ENCODE measurements at places on chromosomes 7 and 10.

DNA sequence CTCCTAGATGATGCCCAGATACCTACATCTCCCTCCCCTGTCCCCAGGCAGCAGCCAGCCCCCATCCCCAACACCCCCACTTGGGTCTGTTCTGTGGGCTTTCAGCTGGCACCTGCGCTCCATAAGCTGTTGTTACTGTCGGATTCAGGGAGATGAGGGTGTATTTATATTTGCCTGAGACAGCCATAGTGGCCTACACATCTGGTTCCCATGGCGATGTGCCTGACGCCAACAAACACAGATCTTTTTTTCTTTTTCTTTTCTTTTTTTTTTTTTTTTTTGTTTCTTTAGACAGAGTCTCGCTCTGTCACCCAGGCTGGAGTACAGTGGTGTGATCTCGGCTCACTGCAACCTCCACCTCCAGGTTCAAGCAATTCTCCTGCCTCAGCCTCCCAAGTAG is 73.1 kb downstream of the CLIP2 start:
- no peak for DNase-seq

GRCh38 chr10:79140855-79141254 is 72.1 kb downstream of the ZMIZ1 start:
- DNase-seq = no peak

DNA sequence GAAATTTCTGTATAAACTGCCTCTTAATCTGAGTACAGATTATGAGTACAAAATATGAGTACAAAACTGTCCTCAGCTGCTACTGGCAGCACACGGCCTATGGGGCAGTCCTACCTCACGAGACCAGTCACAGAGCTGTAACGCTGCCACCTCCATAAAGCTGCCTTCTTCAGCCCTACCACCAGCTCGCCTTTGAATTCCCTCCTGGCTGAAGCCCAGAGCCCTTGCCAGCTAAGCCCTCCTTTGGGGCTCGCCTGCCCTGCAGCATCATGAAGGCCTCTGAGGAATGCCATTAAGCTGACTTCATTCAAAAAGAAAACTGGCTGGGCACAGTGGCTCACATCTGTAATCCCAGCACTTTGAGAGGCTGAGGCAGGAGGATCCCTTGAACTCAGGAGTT is 180.0 kb upstream of the SH2B2 start:
- no peak for DNase-seq

GRCh38 chr10:123398180-123398591 is 244.0 kb downstream of the BUB3 start:
- no peak for DNase-seq

DNA sequence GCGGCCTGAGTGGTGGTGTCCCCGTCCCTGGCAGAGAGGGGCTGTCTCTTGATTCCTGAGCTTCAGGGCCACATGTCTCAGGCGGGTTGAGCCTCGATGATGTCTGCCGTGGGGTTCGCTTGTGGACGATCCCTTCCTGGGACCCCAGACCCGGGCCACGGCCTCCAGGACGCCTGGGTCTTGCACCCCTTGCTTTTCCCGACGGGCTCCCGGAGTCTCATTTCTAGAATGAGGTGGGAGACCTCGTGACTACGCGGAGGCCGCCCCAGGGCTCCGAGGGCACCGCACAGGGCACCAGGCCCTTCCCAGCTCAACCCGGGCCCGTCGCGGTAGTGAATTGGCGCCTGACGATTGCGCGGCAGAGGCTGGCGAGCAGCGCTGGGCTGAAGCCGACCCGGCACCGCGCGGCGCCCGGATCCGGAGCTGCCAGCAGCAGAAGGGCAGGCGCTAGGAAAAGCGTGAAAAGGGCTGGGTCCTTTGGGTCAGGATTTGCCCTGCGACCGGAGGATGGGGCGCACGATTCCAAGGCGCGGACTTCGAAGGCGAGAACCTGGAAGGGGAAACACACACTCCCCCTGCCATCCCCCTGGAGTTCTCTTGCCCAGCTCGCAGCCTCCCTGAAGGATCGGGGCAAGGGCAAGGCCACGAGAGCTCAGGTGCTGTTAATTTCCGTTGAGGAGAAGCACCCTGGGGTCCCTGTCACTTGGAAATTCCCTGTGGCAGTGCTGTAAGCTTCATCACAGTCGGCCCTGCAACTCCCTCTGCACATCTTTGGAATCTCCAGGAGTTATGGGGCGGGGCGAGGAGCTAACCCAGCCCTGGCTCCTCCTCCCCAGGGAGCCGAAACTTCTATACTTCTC is 15.5 kb downstream of the TLX1 start:
- DNase-seq = no peak

DNA sequence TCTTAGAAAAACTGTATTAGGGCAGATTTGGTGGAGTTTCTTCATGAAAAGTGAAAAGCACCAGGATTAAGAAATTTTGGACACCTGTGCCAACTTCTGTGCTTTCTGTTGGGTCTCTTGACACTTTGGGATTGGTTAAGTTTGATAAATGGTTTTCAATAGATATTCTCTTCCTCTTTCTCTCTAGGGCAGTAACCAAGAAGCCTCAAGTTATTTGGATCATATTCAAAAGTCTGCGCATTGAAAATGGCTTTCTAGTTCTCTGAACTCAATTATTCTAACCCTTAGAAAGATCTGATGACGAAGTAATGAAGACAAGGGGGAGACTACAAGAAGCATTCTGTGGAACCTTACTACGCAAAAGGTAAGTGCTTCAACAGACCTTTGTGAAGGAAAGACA is 144.0 kb upstream of the CCDC6 start:
- DNase-seq = no peak

DNA sequence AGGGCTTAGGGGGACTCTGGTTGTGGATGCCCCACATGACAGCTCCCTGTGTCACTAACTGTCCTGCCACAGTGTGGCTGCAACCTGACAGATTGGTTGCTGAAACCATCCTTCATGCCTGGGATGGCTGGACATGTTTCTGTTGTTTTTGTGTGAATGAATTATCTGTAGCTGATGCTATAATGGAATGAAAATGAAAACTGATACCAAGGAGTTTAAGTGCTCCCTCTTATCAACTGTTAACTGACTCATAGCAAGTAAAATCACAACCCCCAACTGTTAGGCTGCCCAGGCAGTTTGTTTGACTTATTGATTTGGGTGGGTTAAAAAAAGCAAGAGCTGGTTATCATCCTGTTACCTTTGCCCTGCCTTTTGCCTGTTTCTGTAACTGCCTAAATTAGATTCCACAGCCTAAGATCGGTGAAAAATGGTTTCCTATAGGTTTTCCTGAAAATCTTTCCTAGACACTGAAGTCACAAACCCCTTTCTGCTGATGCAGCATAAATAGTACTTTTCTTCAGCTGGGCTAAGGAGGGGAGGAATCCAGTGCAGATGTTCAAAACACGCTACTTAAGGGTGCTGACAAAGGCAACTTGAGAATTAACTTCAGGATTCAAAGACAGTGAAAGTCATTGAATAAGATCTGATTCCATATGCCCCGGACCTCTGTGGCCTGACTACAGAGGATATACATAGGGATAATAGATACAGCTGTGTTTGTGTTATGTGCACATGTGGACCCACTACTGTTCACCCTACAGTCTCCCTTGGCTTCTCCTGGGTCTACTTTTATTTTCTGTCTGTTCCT is 5.7 kb downstream of the FRAT2 start:
- DNase-seq = no peak

- DNase-seq = no peak
These were observed 47.3 kb downstream of the C10orf105 start for GRCh38 chr10:71671994-71672946.

- no peak for DNase-seq
These were observed 180.8 kb downstream of the PRKCQ start for GRCh38 chr10:6399231-6399741.

DNA sequence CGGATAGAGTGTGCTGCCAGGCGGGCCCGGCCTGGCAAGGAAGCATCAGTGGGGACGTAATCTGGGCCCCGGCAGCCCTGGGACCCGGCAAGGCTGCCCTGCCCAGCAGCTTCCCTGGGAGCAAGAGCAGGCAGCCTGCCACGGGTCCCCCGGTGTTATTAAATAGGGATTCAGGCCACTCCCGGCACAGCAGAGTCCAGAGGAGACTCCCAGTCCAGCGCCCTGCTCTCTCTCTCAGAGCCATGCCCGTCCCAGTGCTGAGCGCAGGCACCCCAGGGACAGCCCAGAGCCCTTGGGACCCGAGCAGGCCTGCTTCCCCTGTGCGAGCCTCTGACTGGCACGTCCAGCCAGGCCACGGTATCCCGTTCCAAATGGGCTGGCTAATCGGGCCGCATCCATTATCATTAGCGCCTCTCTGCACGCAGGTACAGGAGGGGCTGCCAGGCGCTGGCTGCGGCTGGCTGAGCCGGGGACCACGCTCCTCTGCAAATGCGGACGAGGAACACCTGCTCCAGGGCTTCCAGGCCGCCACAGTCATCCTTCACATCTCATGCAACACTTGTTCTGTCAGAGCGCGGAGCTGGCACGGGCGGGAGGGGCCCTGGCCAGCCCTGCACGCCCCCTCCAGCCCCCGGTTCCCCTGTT is 344.2 kb upstream of the MKI67 start:
- DNase-seq = no peak

- DNase-seq = no peak
These were observed 269.1 kb downstream of the SUGCT start for GRCh38 chr7:40403703-40404476.

DNA sequence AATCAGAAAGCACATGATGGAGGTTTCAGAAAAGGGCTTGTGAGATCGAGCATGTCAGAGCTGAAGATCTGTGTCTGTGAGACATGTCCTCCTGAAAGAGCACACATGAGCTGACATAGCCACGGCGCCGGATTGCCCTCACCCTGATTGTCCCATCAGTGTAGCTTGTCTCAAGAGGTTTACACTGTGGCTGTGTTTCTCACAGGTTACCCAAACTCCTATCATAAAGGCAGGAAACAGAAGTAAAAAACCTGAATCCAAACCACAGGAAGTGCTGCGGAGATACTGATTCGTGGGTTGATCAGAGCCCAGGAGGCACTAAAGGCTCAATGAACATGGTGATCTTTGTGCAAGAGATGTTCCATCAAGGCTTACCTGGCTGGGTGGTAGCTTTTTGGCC is 3.9 kb upstream of the ATP6V0E2 start:
- no peak for DNase-seq

DNA sequence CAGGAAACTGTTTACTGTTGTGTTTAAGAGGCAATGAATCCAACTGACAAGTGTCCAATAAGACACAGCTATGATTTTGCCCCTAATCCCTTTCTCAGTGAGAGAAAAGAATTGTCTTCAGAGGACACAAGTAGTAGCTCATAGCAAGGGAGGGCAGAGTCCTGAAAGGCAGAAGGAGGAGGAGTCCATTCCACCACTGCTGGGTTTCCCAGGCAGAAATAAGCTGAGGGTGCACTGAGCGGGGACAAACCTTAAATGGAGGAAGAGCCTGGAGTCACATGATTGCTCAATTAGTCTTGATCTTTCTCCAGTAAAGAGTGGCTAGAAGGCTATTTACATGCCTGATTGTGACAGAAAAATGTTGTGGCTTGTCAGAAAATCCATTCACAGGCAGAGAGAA is 573.8 kb downstream of the POM121L12 start:
- no peak for DNase-seq

DNA sequence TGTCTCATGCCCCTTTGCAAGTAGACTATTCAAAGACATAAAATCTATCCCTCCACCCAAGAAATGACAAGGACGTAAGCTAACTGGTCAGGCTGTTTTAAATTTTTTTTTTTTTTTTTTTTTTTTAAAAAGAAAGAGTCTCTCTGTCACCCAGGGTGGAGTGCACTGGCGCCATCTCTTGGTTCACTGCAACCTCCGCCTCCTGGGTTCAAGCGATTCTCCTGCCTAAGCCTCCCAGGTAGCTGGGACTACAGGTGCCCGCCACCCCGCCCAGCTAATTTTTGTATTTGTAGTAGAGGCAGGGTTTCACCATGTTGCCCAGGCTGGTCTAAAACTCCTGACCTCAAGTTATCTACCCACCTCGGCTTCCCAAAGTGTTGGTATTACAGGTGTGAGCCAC is 11.2 kb downstream of the TRA2A start:
- no peak for DNase-seq

- DNase-seq = no peak
These were observed 20.5 kb downstream of the NOM1 start for GRCh38 chr7:156969972-156970420.

GRCh38 chr7:130966246-130967009 is 232.4 kb upstream of the KLF14 start:
- no peak for DNase-seq

DNA sequence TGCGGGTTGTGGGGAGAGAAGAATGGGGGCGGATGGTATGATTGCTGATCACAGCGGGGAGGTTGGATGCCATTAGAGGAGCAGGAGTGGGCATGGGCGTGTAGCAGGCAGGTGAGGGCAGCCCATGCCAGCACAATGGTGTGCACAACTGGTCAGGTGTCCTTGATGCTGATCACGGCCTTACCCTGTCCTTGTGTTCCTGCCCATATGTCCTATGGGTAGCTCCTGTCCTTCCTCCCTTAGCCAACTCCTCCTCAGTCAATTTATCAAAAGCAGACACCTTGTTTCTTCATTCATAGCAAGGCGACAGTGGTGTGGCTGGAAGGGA is 30.7 kb downstream of the WDR86 start:
- DNase-seq = no peak

GRCh38 chr7:98244871-98245270 is 7.2 kb downstream of the TECPR1 start:
- DNase-seq = no peak

GRCh38 chr7:116211006-116211912 is 920 bp downstream of the TES start:
- peak; percentile 29 for DNase-seq

DNA sequence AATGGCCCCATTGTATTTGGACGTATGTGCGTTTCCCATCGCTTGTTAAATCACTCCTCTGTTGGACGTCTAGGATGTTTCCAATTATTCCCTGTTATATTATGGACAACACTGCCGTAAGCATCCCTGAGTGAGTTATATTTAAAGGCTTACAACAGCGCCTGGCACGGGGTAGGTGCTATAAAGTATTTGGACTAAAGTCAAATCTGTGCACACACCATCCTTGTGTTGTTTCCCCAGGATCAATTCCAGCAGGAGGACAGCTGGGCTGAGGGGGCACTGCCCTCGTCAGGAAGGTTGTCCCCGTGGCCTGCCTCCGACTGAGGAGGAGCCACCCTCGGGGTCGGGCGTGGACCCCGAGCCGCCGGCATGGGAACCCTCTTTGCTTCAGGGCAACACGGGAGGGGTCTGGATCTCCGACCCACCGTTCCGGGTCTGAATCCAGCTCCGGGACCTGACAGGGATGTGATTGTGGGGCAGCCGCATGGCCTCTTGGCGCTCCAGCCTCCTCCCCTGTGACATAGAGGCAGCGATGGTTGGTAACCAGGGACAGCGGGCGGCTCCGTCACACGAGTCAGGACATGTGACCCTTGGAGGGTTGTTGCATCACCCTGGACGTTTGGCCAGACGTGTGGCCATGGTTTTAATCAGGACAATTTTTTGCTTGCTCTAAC is 1.5 kb upstream of the JAKMIP3 start:
- no peak for DNase-seq

DNA sequence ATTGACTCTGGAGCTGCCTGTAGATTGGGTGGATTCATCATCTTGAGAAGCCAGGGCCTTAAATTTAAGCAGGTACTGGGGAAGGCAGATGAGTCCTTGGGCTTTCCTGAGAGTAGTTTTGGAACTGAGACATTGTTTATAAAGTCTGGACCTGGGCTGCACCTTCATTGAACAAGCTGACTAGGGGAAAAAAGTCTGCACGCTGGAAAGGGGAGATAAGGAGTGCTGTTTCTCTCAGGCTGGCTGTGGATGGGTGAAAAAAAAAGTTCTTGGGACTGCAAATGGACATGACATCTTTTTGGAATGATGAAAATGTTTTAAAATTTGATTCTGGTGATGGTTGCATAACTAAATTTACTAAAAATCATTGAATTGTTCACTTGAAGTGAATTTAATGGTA is 12.0 kb downstream of the SEC24C start:
- DNase-seq = no peak
